CD4-positive, alpha-beta T cell treated with Interferon gamma for 1 hour (primary cell): ENCODE measurements at places on chromosomes 6 and 20.
A peak's percentile ranks its signal among the peaks of the same experiment; 100 is the strongest.

- DNase-seq: no peak
These were observed 627.8 kb downstream of the DOK5 start for GRCh38 chr20:55103188-55103587.

DNA sequence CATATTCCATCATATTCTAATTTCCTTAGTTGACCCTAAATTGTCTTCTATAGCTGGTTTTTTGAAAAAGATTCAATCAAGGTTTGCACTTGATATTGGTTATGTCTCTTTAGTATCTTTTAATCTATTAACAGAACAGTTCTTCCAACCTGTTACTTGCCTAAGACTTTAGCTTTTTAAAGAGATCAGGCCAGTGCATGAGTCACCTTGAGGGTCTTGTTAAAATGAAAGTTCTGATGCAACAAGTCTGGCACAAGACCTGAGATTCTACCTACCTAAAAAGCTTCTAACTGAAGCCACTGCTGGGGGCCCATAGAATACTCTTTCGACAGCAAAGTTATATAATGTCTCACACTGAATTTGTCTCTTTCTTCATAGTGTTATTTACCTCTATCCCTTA lies 3.2 kb downstream of the USP45 start:
- no peak for DNase-seq

DNA sequence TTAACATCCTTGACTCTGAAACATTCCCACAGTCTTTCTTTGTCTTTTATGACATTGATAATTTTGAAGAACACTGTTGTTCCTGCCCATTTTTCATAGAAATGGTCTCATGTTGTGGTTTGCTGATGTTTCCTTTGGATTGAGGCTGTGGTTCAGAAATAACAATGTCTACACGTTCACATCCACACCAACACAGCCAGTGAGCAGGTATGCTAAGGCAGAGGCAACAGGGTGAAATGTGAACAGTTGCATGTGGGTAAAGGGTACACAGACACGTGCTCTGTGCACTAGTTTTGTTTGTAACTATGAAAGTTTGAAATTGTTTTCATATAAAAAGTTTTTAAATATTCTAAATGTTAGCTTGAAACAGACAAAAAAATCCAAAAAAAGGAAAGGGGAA lies 78.4 kb downstream of the GINS1 start:
- DNase-seq: no peak

- DNase-seq: peak; percentile 54
These were observed 911 bp downstream of the CDK19 start for GRCh38 chr6:110814102-110815014.

DNA sequence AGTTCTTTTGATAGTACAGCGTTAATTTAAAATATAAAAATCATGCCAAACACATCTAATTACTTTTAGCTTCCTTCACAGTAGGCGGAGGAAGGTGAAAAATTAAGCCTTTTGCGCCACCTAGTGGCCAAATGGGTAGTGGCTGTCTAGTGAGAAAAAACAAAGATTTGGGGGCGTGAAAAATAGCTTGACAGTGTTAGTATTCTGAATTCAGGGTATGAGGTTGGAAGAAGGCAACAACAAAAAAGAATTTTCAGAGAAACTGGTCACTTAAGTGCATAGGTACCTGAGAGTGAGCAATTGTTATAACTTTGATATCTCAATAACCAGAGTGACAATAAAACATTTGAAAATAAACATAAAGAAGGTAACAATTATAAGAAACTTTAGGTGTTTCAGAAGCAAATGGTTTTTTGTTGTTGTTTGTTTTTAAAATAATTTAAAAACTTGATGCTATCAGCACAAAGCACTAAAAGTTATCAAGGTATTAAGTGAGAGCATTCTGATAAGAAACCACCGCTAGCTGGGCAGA lies 14.3 kb downstream of the PSMB9 start:
- peak; percentile 78 for DNase-seq

DNA sequence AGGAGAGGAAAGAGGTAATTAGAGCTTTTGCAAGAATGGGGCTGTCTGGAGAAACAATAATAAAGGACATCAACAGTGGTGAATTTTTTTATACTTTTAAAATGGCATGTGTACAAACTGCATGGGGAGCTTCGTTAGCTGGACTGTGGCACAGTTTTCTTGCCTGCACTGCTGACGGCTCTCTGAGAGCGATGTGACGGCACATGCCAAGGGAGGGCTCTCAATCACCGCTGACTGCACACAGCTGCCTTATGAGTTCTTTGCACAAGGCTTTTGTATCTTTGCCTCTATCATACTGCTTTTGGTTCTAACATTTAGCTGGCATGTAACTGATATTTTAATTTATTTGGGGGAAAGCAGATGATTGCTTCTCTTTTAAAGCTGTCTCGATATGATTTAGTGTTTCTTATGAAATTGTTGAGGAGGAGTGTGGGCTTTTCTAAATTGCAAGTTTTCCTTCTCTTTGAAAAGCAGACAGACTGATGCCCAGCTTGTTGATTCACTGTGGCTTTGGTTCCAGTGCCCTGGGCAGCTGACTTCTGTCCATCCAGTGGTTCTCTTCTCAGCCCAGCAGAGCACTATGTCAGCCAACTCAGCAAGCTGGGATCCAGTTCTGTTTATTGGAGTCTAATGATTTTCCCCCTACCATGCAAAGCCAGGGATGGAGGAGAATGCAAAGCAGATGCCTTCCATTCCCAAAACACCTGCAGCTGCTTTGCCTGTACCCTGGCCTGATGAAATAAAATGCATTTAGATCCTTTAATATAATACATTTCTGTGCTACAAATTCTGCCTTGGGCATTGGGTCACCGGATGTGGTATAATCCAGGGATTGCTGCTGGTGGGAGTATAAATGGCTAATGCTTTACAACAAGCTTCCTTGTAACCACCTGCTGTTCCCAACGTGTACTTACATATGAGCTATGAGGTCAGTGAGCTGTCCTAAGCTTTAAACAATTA lies 323.9 kb downstream of the ZFAND3 start:
- DNase-seq: no peak

DNA sequence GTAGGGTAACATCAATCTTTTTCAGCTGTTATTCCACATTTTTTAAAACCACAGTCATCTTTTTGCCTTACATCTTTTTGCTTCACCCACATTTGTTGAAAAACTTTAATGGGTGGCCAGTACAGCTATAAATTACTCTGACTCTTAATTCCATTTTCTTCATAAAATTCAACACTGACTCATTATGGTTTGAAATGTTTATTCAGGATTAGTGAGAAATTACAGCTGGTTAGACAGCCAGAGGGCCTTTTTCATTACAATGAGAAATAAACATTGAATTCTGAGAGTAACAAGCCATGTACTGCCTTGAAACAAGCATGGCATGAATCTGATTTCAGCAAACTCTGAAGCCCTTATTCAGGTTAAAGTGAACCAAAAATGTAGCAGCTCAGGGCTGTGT lies 19.5 kb downstream of the NDUFAF4 start:
- DNase-seq: no peak

DNA sequence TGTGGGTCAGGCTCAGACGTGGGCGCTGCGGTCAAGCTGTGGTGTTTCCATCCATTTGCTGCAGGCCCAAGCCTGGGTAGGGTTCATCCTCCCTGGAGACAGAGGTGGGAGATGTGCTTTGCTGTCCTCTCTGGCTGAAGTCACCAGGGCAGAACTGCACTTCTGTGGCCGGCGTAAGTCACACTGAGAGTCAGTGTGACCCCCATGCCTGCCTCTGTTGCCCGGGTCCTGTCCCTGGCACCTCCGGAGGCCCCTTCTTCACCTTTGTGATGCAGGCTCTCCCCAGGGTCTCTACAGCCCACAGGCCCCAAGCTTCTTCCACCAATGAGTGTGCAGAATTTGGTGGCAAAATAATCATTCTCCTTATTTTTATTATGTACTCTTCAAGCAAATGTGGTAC lies 53.8 kb upstream of the DACT2 start:
- DNase-seq: no peak

DNA sequence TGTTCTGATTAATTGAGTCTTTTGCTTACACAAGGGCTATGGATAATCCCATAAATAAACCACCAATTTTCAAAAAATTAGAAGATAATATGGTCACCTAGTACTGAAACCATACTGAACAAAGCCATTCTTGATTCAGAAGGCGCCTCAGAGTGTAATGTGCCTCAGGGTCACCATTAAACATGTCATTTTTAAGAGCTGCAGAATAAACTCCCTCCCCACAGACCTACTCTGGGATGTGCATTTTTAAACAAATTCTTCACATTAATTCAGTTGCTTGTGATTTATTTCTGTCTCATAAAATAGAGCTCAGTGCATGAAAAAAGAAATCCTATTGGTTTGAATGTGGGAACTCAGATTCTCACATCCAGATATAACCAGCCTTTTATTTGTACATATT lies 202.1 kb upstream of the HEY2 start:
- DNase-seq: no peak

GRCh38 chr20:41361757-41362747 lies 4.6 kb downstream of the EMILIN3 start:
- DNase-seq: no peak

- DNase-seq: no peak
These were observed 146.5 kb downstream of the TBC1D32 start for GRCh38 chr6:121187833-121188200.

- no peak for DNase-seq
These were observed 83.1 kb downstream of the MRPL14 start for GRCh38 chr6:44044154-44044539.
